ENCODE measurements at places on chromosomes 6 and 20.
A peak's percentile ranks its signal among the peaks of the same experiment; 100 is the strongest.

DNA sequence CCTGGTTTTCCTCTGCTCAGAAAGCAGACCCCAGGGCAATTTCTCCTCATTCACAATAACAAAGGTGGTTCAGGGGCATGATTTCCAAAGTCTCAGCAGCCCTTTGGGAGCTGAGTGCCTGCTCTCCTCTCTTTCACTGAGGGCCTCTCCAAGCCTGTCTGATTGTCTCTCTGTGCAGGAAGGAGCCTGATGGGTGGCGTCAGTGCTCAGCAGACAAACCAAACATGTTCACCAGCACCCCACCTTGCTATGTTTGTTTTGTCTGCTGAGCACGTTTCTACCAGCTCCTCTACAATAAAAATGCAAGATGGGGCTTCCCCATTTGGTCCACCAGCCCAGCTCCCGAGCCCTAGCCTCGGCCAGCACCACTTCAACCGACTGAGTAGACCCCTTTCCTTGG, 25.4 kb upstream of the TCP11 start:
- DNase-seq = peak; percentile 77

- peak; percentile 72 for DNase-seq
These were observed 46.8 kb downstream of the ELOVL5 start for GRCh38 chr6:53301801-53302537.

DNA sequence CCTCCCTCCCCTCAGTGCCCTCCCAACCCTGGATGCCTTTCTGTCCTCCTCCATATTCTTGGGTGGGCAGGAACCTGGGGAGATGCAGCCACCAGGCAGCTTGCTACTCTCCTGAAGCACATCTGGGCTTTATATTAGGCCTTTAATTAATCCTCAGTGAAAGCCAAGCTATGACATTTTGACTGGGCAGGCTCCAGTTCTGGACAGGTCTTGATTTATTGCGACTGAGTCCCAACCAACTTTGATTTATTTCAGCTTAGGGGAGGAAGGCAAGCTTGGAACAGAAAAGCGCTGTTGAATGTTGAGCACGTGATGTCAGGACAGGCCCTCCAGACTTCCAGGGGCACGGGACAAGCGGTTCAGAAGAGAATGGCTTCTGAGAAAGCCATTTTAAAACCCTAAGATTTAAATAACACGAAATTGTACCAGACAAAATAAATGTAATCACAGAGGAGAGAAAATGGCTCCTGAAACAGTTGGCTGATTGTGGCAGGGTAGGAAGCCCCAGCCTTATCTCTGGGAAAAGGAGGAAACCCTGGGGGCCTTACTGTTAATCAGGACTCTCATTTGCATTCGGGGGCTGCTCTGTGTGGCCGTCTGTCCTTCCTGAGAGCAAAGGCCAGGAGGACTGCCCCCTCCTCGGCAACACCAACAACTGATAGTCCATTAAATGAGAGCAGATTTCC, 294.2 kb downstream of the FOXC1 start:
- no peak for DNase-seq

DNA sequence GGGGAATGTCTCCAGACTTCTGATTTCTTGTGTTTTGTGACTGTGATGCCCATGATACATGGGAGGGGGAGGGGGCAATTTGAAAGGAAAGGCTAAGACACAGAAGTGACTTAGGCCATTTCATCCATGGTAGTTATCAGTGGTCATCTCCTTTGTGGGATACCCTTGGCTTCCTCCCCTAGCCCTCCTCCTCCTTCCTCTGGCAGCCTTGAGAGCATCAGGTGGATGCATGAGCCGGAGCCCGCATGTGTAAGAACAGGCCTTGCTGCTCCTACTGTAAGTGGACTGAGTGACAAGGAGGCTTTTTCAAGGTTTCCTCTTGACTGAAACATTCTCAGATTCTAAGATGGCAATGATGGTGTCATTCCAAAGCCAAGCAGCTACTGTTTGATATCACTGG, 874 bp downstream of the CD83 start:
- DNase-seq = no peak

GRCh38 chr6:103707596-103708325, 1152.0 kb downstream of the HACE1 start:
- DNase-seq = peak; percentile 4

- peak; percentile 81 for DNase-seq
These were observed 815.5 kb upstream of the SLC35B3 start for GRCh38 chr6:9250852-9251251.

DNA sequence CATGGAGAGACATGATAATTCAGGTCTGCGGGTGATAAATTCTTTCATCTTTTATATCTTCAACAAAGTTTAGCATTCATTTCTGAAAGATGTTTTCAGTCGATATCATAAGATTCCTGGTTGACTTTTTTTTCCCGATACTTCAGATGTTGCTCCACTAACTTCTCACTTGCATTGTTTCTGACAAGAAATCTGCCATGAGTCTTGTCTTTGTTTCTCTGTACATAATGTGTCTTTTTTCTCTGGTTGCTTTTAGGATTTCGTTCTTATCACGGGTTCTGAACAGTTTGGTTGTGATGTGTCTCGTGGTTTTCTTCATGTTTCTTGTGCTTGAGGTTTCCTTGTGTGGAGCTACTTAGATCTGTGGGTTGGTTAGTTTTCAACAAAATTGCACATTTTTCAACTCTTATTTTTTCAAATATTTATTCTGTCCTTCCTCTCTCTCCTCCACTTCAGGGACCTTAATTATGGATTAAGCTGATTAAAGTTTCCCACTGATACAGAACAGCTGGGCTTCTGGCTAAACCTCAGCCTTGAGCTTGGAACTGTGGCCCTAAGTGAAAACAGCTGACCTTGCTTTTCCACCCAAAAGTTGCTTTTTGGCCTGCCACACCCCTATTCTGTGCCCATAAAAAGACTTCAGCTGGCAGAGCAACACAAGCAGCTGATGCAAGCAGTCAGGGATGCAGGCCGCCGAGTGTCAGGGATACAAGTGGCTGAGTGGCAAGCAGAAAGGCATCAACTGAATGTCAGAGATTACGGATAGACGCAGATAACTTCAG, 97.9 kb upstream of the SNX9 start:
- DNase-seq = no peak

DNA sequence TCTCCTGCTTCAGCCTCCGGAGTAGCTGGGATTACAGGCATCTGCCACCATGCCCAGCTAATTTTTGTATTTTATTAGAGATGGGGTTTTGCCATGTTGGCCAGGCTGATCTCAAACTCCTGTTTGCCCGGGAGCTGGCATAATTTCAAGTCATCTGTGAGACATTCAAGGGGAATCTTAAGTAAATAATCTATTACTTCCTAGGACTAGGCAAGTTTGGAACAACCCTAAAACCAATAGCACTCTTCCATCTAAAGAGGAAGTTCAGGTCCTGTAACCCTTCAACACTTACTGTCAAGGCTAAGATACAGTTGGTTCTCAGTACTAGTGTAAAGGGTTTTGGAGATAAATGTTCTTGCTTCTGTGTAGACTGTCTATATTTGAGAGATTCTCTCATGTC, 267.8 kb upstream of the IRAK1BP1 start:
- no peak for DNase-seq

GRCh38 chr20:48719598-48720255, 108.1 kb downstream of the PREX1 start:
- DNase-seq = no peak

GRCh38 chr6:125747589-125748405, 1.6 kb upstream of the HEY2 start:
- DNase-seq = peak; percentile 79

- DNase-seq = peak; percentile 75
These were observed 171.0 kb upstream of the PRND start for GRCh38 chr20:4550740-4551139.

DNA sequence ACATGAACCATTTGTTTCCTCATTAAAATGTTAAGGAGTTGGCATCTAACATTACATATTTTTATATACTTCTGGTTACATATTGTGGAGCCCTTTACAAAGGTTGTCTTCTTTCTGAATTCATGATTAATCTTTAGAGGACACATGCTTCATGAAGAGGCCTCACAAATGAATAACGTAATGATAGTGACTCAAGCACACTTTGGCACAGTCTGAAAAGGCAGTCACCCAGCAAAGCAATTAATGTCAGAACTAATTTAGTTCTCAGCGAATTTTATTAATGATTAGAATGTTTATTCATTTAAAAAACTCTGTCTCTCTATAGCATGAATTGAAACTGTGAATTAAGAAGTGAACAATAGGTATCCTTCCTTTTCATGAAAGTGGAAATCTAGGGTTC, 854.2 kb downstream of the PHF3 start:
- peak; percentile 25 for DNase-seq

DNA sequence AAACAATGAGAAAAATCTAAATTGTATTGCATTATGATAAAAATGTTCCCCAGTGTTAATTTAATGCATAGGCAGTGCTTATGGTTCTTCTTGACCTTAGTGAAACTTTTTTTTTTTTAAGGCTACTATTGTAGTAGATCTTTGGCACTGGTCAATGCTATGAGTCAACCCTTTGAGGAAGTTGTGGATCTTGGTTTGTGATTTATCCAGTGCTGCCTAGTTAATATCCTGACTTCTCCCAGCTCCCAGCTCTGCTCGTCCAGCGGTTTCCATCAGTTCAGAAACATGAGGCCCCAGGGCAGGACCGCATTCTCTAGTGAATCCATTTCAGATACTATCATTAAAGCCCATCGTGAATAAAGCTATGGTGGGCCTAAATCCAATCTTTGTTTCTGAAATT, 364.5 kb upstream of the JARID2 start:
- peak; percentile 40 for DNase-seq

DNA sequence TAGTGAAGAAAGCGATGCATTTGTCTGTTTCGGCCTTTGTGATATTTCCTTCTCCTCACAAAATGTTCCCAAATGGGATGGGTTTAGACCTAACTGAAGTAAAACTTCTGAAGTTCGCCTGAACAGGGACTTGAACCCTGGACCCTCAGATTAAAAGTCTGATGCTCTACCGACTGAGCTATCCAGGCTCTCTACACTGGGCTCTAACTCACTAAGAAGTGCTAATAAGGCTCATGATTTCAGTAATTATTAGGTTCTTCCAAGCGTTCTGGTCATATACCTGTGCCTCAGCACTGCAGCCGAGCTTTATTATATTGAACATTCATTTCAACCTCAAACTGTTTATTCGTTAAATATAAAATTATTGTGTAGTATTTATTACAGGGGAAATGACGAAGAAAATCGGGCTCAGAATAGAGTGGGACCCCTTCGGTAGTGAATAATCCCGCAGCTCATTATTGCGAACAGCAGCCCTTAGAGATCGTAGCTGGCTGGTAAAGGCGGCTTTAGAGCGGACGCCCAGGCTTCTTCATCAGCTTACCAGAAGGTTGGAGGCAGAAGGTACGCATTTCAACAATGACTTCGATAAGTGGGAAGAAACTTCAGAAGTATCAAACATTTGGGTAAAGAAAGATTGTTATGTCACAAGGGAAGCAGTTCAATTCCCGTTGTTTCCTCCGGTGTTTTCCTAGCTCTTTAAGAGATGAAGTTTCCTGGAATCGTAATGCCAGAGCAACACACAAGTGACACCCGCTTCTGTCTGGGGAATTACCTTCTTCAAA, 119.0 kb upstream of the ZNF184 start:
- DNase-seq = peak; percentile 65

GRCh38 chr20:37131486-37131885, 35.7 kb upstream of the RBL1 start:
- no peak for DNase-seq

DNA sequence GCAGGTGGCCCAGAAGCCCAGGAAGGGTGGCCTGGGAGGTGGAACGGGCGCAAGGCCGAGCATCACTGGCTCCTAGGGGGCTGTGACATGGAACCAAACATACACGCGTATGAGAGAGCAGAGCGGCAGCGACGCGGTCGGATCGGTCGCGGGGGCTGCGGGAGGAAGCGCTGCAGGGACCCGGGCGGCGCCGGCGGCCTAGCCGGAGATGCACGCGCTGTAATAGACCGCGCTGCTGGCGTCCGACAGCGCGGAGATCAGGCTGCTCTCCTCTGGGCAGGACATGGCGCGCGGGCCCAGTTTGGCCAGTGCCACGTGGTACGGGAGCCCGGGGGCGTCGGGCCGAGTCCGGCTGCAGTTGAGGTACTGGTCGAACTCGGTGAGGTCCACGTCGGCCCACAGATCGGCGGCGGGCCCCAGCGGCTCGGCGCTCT, 1.5 kb downstream of the SOX18 start:
- DNase-seq = no peak

DNA sequence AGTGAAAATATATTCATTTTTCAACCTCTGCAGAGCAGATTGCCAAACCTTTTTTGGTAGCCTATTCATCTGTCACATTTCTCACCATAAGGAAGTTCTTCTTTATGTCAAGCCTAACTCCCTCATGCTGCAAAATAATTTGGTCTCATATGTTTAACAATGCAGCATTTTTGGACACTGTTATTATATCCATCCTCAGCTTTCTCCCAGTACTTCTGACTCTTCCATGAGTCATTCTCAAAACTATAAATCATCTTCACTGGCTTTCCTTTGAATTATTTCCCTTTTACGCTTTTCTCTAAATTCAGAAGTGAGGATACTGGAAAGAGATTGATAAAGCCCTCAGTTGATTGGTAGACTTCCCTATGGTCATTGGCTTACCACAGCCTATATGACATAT, 192.2 kb downstream of the TPBG start:
- peak; percentile 15 for DNase-seq

DNA sequence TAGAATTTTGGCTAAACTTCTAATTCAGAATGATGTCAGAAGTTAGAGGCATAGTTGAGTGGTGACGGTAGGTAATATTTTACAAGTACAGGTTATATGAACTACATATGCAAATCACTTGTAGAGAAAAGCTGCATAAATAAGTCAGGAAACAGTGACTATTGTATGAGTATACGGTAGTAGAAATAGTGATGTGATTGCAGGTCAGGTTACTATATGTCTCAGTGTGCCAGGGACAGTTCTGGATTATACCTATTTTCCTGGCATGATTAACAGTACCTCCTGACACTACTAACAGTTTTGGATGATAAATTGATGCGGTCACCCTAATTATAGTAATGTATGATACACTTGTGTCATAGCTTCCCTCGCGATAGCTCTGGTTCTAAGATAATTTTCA, 9.2 kb downstream of the DNAH8 start:
- DNase-seq = peak; percentile 5

DNA sequence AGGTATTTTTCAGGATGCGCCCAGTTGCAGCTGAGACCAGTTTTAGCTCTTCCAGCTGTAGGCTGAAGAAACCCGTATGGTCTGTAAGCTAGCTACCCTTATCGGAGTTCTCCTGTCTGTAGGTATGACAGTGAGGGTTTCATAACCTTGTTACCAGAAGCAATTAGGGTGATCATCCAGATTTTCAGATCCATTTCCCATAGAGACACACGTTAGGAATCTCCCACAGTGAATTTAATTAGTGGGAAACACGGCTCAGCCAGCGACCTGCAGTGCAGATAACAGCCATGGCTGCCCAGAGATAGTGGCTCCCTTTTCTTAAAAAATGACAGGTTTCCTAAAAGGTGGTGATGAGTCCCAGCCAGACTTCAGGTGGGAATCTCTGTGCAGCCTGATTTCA, 111.1 kb downstream of the BTBD3 start:
- DNase-seq = no peak

GRCh38 chr6:79634491-79635231, 3.5 kb downstream of the SH3BGRL2 start:
- DNase-seq = no peak

DNA sequence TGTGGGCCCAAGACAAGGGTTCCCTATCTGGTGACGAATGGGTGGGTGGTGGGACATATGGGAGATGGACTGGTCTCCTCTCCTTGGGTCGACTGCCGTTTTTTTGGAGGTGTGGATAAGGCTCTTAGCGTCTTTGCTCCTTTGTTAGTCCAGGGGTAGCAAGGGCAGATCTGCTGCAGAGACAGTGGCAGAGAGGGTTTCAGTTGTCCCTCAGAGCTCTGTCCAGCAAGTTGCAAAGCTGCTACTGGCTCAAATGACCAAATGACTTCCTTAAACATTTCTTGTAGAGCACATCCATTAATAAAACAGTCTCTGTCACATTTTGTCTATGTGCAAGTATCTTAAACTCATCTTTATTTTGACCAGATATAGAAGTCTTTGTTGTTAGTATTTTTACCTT, 508.0 kb upstream of the ADGRB3 start:
- DNase-seq = no peak
